ENCODE measurements at places on chromosomes 2 and 18.

GRCh38 chr2:152858594-152859265, 140.3 kb downstream of the ARL6IP6 start:
- no peak for DNase-seq

- no peak for DNase-seq
Measured at GRCh38 chr18:38551881-38552280, 986.3 kb upstream of the CELF4 start.

DNA sequence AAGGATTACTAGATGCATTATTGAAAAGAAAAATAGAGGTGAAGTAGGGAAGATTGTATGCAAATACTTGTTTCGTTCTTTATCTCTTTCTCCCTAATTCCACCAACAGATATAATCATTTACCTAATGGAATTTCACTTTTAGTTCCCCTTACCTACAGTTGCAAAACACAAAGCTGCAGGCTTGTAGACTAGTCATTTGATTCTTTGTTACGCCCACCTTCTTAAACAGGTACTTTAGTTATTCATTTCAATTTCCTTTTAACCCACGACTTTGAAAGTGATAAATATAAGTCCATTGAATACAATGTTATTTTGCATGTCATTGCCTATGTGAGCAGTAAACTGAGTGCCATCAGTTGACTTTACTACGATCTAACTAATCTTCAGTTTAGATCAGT, 3.9 kb upstream of the HRH4 start:
- no peak for DNase-seq

DNA sequence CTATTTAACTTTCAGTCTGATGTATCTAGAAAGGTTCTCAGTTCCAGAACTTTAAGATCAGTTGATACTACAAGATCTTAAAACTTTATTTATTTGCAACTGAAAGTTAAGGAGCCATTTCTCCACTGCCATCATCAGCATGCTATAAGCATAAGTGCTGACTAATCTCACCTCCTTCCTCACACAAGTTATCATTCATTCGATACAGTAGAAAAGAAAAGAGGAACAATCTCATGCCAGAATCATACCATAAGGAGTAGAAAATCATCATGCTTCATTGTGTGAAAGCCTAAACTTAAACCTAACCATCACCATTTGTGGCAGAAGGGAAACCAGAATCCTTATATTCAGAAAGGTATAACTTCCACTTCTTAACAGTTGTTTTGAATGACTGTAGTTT, 176.6 kb upstream of the NRXN1 start:
- DNase-seq, result no peak

- no peak for DNase-seq
Measured at GRCh38 chr2:127636248-127637235, 9.4 kb upstream of the GPR17 start.

GRCh38 chr2:165369131-165369897, 100.2 kb upstream of the CSRNP3 start:
- DNase-seq, result no peak

DNA sequence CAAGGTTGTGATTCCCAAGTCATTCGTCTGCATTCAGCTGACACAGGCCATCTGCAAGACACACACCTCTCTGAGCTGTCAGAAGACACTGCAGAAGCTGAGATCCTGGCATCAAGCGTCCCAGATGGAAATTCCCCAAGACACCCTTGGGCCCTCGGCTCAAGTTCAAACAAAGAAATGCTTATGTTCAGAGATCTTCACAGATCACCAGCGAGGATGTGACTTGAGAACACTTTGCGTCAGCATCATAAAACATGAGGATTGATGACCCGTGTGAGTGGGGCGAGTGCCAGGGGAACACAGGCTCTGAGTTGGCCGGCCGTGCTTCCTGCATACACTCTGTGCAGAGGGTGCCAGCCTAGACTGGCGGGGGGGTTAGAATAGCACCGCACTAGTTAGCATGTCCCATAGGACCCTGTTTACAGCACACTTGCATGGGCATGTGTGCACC, 36.8 kb downstream of the KCNIP3 start:
- no peak for DNase-seq

DNA sequence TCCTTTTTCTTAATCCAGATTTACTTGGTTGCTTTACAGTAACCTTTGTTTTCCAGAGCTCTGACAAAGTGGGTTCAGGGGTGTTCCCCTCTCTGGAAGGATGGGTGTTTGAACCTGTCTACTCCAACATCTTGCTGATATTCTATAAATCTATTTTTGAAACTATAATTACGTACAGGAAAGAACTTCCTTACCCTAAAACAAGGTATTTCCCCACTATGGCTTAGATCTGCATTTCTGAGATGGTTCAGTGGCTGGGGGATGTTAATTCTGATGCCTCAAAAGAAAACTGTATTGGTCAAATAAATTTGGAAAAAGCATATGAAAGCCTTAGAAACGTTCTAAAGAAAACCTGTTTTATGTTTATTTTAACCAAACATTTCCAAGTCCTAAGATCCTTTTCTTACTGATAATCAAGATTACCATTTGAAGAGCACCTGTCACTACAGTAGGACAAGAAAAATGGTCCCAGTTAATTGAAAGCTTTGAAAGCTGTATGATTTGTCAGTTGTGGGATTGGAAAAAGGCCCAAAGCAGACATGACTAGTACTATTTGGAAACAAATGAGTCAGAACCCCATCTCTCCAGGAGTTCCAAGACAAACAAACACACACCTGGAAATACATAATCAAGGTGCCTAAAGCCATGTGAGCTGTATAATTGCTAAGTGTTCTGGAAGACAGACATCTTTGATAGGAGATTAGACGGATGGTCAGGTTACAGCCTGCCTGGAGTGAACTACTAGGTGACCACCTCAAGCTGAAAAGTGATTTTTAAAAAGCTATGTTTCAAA, 57.5 kb downstream of the KDM3A start:
- no peak for DNase-seq

GRCh38 chr2:120749506-120750431, 14.1 kb downstream of the GLI2 start:
- DNase-seq, result no peak

GRCh38 chr2:26568076-26568890, 72.9 kb downstream of the CIB4 start:
- no peak for DNase-seq

- no peak for DNase-seq
Measured at GRCh38 chr18:50320719-50321118, 33.2 kb upstream of the CXXC1 start.

DNA sequence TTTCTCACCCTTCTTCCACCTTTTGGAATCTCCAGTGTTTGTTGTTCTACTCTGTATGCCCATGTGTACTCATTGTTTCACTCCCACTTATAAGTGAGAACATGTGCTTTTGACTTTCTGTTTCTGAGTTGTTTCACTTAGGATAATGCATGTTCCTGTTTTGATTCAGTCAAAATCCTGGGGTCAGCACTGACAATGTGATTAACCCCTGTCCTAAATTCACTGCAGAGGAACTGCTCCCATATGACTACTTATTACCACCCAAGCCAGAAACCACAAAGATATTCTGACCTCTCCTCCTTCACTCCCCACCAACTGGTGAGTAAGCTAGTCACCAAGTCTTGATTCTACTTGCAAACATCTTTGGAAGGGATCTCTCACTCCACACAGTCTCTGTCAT, 251.4 kb upstream of the TCF4 start:
- DNase-seq, result no peak
